Occipital lobe (tissue), 3 donors: ENCODE measurements at places on chromosomes 3 and 15. TPM values are rescaled to one million over a fixed set of nuclear protein-coding genes. Genes with fewer than 3 reads are reported as not detected.
A peak's percentile ranks its signal among the peaks of the same experiment; 100 is the strongest.

NOX5 gene
- under 0.01 TPM for total RNA-seq

HIGD2B gene
- 0.47 TPM for total RNA-seq

HYAL3 gene
- 6.6 TPM for total RNA-seq

SYNPR gene
- 56.5 TPM for total RNA-seq

FGF7 gene
- 0.31 TPM for total RNA-seq

PCOLCE2 gene
- 4.5 TPM for total RNA-seq

POLG gene
- total RNA-seq, result 38.4 TPM

TRAT1 gene
- not detected for total RNA-seq

- peak; percentile 12 for DNase-seq
Observed at GRCh38 chr3:99753268-99753975, 64.2 kb upstream of the CMSS1 start.

DNA sequence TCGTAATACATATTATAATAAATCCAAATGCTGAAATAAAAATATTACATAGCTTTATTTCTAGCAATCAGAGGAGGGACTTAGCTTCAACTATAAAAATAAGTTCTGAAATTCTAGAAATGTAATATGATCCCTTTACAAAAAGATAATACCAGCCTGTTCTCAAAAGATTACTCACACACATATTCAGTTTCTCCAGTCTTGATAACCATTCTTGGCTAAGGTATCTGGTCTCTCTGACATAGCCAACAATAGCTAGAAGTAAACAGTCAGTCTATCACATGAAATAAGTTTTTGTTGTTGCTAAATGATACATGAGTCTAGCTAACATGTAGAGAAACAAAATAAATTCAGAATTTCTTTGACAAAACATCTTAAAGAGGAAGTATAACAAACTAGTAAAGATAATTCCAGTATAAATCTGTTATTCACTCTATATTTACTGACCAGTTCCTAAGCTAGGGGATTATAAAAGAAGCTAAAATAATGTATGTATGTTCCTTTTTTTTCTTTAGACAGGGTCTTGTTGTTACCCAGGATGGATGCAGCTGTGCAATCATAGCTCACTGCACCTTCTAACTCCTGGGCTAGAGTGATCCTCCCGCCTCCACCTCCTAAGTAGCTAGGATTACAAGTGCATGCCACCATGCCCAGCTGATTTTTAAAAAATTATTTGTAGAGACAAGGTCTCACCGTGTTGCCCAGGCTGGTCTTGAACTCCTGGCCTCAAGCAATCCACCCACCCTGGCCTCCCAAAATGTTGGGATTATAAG is 170.6 kb downstream of the TBL1XR1 start:
- no peak for DNase-seq

- DNase-seq, result no peak
Observed at GRCh38 chr3:142151828-142152227, 2.5 kb upstream of the TFDP2 start.

DNA sequence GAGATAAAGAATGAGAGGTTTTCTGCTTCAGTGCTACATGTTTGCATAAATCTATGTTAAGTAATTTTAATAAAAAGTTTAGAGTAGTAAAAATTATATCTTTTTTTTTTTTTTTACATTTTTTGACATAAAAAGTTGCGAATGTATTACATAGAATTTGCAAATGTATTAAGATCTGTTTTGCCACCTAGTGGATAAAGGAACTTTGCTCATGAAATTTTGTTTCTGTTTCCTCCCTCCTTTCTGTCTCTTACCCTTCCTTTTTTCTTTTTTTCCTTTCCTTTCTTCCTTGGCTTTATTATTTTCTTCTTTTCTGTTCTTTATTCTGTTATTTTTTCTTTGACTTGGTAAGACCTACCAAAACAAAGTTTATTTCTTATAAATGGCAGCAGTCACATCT is 58.5 kb upstream of the UTS2B start:
- DNase-seq, result no peak

- no peak for DNase-seq
Observed at GRCh38 chr3:4993276-4994143, 14.3 kb downstream of the BHLHE40 start.

DNA sequence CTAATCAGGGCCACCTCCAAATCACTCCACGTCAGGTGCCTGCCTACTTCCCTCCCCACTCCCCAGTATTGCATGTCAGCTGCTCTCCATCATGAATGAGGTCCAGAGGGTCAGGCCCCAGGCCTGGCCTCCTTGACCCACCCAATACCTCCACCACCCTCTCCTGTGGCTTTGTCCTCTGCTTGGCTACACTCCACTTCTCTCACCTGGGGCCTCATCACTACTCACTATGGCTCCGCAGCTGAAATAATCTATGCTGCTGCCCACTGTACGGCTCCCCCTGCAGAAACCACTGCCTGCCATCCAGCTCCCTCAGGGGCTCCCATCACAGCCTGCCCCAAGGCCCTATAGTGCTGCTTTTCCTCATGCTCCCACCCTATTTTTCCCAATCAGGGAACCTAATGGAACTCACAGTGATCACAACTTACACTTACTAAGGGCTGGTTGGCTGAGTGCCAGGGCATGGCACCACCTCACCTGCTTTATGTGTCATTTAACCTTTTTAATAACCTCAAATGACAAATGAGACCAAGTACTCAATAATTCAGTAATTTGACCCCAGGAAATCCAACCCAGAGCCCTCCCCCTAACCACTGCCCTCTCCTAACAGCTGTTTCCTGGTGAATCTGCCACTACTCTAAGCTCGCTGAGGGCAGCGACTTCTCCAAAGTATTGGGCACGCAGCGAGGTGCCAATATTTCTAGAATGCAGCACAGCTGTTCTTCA is 2.3 kb downstream of the GORASP1 start:
- DNase-seq, result no peak

DNA sequence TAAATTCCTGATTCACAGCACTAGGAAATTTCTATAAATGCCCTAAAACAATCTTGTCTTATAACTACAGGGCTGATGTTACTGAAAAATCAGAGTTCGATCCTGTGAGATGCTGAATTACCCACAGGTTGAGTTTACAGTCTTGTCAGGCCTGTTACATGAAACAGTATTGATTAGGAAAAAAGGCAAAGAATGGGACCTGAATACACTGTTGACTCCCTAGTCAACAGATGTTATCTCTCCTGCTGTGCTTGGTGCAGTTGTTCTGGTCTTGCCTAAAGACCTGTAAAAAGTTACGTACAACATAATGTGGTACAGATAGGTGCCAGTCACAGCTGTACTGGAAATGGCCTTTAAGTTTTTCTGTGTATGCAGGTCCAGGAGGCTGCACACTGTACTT is 91.4 kb upstream of the ASB14 start:
- no peak for DNase-seq

DNA sequence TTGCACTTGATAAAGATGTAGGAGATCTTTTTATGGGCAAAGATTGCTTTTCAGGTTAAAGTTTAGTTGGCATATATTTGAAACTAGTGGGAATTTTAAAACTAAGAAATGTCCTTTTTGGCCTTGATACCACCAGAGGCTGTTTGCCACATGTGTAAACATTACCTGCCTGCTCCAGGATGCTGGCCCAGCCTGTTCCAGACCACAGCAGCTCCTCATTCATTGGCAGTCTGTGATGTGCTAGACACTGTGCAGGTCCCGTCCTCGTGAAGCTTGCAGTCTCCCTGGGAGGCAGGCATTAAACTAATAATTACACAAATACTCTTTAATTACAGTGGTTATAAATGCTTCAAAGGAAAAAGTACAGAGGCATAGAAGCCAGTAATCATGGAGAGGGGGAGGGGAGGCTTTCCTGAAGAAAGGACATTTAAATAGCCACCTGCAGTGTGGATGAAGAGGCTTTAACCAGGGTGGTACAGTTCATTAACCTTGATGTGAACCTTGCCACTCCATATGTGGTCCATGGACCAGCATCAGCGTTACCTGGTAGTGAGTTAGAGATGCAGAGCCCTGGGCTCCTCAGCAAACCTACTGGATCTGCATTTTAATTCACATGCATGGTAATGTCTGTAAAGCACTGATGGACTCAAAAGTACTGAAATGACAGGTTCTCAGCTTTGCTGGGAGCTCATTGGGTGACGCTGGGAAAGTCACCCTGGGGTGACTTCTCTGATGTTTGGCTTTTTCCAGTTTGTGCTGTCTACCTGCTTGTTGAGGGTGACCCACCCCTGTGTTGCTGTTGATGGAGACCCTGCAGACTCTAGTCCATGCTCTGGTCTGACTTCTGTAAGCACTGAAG is 5.3 kb downstream of the ZNF710 start:
- DNase-seq, result no peak

DNA sequence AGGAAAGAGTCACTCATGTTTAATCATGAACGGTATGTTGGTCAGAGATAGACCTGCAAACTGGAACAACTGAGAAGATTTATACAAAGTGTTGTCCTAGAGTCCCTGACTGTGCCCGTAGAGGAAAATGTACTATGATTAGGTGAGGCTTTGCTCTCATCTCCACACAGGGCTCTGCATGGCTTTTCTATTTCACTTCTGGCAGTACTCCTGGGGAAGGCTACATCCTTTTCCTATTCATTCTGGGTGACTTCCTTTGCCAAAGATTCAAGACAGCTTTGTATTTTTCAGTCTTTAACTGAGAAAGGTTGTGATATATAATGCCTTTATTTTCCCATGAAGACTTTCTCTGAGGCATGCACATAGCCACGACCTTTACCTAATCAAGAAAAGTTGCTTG is 414.7 kb downstream of the ZBTB20 start:
- no peak for DNase-seq

DNA sequence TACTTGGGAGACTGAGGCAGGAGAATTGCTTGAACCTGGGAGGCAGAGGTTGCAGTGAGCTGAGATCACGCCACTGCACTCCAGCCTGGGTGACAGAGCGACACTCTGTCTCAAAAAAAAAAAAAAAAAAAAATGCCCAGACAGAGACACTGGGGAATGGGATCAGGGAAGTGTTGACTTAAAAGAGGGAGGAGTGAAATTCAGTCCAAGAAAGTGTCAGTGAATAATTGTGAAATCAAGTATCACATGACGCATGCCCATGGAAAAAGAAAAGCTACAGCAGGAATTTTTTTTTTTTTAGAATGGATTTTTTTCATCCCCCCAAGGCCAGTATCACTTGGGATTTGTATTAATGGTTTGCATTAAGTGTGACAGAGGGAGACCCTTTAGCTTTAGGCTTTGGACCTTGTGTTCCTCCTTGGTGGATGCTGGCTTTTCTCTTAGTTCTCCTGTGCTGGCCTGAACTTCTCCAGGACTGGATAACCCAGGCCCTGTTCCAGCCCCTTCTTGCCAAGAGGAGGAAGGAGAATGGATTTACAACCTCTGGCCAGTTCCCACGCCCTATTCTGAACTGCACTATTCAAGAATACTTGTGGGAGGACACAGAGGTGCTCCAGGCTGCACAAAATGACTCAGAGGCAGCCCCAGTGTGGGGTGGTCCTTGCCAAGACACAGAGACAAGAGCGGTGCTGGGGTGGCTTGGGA is 36.7 kb upstream of the ZNF774 start:
- no peak for DNase-seq

GRCh38 chr3:58706395-58707167 is 40.0 kb upstream of the FAM3D start:
- DNase-seq, result no peak

- no peak for DNase-seq
Observed at GRCh38 chr3:157669416-157669815, 166.2 kb upstream of the VEPH1 start.

- DNase-seq, result no peak
Observed at GRCh38 chr15:91769894-91770293, 83.6 kb upstream of the SLCO3A1 start.
